Activated naive CD8-positive, alpha-beta T cell treated with anti-CD3 and anti-CD28 coated beads for 36 hours (primary cell): ENCODE measurements at places on chromosomes 3 and 15. TPM values are rescaled to one million over a fixed set of nuclear protein-coding genes. Genes with fewer than 3 reads are reported as not detected.

MYD88 gene
- 48.0 TPM for total RNA-seq

IMPG2 gene
- 0.12 TPM for total RNA-seq

CYP8B1 gene
- not detected for total RNA-seq

- DNase-seq = no peak
These were observed 26.5 kb downstream of the PLSCR1 start for GRCh38 chr3:146517684-146518435.

DNA sequence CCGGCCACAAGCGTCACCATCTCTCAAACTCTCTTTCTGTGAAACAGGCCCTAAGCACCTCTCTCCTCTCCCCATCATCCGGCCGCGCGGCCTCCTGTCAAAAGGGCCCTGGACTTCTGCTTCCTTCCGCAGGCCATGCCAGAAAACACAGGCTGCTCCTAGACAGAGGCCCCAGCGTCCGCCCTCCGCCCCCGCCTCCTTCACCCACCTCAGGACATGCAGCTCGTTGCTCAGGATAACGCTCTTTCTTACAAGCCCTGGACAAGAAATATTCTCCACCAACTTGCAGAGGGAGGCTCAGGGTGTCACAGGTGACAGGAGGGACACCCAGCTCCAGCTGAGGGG, 212.0 kb downstream of the XXYLT1 start:
- no peak for DNase-seq

GRCh38 chr3:35673017-35673416, 33.7 kb downstream of the ARPP21 start:
- DNase-seq = no peak

LMAN1L gene
- 0.33 TPM for total RNA-seq

DNA sequence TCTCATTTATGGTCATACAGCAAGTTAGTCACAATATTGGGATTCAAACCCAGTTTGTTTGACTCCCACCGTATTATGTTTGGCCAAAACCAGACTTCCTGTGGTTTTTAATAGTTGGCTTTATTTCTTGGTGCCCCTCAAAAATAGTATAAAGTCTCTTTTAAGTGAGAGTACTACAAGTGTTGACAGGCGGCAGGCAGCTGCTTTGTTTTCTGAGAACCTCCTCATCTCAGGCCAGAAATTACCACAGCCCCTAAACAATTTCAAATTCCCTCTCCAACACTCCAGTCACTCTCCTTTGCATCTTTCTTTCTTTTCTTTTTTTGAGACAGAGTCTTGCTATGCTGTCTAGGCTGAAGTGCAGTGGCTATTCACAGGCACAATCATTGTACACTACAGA, 121.5 kb downstream of the POLR2M start:
- no peak for DNase-seq

C3orf20 gene
- not detected for total RNA-seq

GPR27 gene
- total RNA-seq = 0.68 TPM

DNA sequence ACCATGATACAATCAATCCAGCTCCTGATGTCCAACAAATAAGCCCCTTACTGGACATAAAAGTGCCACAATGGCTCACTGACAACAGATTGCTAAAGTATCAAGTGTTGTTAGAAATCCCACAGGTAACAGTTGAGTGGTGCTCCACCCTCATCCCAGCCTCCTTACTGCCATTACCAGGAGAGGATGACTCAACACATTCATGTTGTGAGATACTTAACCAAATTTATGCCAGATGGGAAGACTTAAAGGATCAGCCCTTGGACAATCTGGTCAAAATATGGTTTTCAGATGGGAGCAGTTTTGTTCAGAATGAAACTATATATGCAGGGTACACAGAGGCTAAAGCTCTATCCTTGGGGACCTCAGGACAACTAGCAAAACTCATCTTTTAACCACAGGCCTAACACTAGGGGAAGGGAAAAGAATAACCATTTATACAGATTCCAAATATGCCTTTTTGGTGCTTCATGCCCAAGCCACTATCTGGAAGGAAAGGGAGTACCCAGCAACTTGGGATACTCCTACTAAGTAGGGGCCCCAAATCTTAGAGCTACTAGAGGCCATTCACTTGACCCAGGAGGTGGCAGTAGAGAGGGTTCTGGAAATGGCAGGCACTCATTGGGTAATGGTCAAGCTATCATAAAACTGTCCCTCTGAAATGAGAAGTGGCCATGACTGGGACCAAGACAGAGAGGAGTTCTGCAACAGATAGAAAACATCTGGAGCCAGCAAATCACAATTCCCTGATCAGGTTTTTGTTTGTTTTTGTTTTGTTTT, 6.9 kb upstream of the ZNF662 start:
- DNase-seq = no peak

DNA sequence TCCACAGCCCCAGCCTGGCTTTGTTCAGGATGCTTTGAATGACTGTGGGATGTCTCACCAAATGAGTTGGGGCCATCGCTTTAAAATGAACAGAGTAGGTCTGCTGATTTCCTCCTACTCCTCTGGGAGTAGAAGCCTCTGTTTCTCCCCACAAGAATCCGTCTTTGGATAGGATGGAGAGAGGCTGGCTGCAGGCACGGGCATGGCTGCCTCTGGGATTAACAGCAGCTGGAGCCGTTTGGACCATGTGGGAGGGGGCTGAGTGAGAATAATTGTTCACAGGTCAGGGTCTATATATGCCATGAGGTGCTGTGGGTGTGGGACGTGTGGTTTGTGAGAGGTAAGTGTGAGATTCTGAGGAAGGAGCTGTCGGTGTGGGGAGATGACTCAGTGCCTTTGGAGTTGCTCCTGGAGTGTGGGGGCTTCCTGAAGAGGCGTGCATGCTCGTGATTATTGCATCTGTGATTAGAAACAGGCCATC, 48.0 kb upstream of the APEH start:
- peak; percentile 14 for DNase-seq

TRNT1 gene
- 59.5 TPM for total RNA-seq

- DNase-seq = no peak
These were observed 32.7 kb downstream of the LRIG1 start for GRCh38 chr3:66467996-66468735.

GRCh38 chr15:78197632-78198031, 36.7 kb downstream of the ACSBG1 start:
- DNase-seq = no peak

- DNase-seq = no peak
These were observed 435.3 kb downstream of the TUSC7 start for GRCh38 chr3:117144853-117145252.

C2CD4B gene
- total RNA-seq = not detected

SEMA6D gene
- total RNA-seq = not detected

GP9 gene
- not detected for total RNA-seq

- no peak for DNase-seq
These were observed 34.7 kb downstream of the GBE1 start for GRCh38 chr3:81726735-81727134.

SPESP1 gene
- 1.1 TPM for total RNA-seq

CPNE4 gene
- not detected for total RNA-seq

DNA sequence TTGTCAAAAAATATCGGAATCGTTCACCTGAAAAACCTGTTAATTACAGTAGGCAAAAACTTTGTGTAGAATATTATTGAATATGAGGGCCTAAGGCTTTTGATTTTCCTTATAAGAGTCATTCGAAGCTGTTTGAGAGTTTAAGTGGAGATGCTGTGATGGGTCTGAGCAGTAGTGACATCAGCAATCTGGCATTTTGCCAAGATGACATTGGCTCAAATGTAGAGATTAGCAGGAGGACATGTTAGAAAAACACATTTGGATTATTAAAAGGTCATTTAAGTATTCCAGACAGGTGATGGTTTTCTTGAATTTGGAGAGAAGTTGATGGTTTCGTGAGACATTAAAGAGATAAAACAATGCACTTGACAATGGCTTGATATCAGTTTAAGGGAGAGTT, 12.9 kb downstream of the OR5AC2 start:
- no peak for DNase-seq

BFSP2 gene
- not detected for total RNA-seq

DNA sequence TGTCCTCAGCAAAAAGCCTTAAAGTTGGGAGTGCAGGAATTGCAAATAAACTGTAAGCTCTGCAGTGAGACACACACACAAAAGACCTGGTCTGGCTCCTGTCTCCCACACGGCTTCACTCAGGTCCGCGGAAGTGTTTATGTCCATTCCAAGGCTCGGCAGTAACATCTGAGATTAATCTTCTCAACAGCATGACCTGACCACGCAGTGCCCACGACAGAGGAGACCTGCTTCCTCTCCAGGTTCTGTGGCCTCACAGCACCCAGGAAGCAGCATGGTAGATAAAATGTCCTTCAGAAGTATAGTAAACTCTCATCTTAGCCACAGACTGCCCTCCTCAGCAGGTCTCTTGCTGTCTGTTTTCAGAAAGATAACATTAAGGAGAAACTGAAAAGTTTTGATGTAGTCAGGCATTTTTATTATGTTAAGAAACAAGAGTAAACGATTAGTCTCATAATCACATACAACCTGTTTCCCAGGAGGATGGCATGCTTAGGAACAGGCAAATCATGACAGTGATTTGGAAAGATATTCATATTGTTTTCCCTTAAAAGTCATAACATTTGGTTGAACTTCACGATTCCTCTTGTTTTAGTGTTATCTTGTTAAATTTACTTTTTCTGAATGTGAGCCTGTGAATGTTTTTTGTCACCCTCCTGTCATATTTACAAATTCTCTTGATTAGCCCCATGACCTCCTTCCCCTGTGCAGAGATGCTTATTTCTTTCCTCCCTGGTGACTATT, 34.6 kb downstream of the CD200R1L start:
- DNase-seq = no peak
